ENCODE measurements at places on chromosomes 1 and 21.

DNA sequence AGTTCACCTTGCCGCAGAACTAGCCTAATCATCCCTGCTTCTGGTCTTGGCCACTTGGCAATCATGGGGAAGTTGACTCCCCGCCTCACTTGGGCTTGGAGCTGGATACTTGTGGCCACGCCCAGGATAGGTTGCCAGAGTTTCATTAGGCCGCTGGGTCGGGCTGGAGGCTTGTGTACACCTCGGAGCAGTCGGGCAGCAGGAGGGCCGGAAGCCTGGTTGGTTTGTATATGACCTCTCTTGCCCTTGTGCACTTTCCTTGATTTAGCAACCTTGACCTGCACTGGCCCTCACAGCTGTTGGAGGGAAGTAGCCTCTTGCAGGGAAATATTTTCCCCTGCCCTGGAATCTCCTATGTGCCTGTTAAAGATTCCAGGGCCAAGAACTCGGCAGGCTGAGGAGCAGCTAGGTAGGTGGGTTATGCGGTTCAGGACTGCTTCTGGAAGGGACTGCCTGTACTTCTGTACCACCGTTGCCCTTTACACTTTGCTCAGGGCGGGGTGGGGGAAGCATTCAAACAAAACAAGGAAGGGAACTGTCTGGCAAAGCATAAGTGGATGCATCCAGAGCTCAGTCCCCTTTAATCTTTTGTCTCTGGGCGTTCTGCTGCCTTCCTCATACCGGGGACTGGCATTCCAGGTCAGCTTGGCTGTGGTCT lies 83.5 kb downstream of the UCK2 start:
- DNase-seq = peak; percentile 53

DNA sequence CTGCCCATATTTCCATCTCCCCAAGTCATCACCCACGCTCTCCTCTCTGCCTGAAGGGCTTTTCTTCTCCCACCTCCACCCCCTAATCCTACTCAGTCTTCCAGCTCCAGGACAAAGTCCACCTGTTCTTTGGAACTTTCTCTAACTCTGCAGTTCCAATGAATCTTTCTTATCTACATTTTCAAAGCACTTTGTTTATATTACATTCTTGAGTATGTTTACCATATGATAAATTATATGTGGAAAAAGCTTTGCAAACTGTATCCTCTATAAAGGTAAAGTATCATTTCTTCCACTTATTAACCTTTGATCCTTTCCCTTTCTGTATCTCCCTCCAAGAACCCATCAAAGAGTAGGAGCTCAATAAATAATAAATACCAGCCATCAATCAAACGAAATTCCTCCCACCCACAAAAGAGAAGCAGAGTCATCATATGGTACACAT lies 39.7 kb downstream of the TTC13 start:
- no peak for DNase-seq

DNA sequence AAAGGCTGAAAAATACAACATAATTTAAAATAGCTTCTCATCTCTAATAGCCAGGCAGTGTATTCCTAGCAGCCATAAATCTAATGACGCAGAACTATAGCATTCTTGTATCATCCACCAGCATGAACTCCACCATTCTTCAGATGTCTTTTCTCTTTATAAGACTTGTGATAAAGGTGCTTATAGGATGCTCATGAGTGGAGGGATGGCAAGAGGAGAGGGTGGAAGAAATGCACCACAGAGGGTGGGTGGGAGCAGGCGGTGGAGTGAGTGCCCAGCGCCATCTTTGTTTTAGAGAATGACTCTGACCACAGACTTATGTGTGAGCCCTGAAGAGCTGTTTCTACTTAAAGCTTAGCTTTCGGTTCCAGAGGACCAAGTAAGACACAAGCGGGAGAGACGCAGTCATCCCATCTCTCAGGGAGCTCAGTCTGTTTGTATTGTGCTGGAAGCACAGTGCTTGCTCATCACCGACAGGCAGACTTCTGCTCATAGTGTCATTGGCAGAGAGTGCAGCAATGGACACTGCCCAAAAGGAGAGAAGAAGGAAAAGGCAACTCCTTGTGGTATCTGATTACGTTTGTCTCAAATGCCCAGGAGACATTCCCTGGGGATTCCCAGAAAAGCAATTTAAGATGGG lies 65.6 kb downstream of the KCNJ15 start:
- no peak for DNase-seq

- DNase-seq = peak; percentile 52
Measured at GRCh38 chr1:63322944-63323864, 837 bp downstream of the FOXD3 start.

DNA sequence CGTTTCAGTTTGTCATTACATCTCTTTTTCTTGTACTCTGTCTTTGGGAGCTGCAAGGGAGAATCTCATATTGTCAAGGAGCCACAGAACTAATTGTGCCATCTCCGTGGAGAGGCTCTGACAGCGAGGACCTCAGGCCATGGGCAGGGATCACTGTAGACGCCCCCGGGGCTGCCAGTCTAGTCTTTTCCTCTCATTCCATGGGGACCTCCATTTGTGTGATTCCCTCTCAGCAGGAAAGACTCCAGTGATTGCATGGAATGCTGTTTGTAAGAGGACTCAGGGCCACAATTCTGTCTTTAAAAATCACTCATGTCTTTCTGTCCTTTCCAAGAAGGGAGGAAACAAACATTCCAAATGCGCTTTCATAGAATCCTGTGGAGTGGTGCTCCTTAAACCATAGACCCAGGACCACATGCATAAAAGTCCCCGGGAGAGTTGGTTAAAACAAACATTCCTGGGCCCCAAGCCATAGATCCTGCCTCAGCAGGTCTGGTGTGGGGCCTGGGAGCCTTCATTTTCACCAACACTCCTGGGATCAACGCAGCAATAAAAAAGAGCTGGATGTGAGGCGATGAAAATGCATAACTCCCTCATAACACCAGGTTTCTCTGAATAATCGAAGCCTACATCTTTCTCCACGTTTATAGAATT lies 104.5 kb downstream of the ZP4 start:
- DNase-seq = no peak

GRCh38 chr1:234611847-234612351 lies 1.9 kb upstream of the IRF2BP2 start:
- peak; percentile 68 for DNase-seq

DNA sequence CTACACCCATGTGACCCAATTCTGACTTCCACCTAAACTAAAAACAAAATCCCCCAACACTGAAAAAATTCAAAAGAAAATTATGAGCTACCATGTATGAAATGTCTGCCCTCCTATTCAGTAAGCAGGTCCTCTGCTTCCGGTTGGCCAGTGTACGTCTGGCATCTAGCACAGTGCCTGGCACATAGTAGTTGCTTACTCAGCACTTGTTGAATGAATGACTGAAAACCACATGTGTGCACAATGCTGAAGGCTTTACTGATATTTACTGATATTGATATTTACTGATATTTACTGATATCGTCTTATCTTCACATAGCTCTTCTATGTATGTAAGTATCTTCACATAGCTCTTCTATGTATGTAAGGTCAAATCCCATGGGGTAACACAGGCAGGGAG lies 642.2 kb downstream of the SMYD3 start:
- no peak for DNase-seq

DNA sequence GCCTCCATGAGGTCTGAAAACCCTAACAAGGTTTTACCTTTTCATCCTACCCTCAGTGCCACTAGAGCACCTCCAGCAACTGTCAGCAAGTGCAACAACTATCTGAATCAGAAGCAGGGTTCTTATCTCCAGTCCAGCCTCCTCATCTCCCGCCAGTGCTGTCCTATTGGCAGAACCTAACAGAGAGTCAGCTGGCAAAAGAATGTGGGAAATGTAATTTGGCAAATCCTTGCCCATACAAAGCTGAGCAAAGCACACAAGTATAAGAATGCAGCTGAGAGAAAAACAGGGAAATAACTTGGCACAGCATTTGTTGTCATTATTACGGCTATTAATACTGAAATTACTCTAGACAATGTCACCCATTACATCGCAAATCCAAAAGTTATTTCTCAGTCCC lies 124.2 kb downstream of the ATP6V1G3 start:
- peak; percentile 47 for DNase-seq

- peak; percentile 81 for DNase-seq
Measured at GRCh38 chr1:155052439-155053395, 1.6 kb downstream of the ADAM15 start.

All from right cardiac atrium (tissue), 5 donors.